Stimulated activated CD4-positive, alpha-beta T cell treated with anti-CD3 and anti-CD28 coated beads, Interleukin-12 subunit alpha, Interleukin-12 subunit beta, amount 100 ng/mL, for 24 hours (primary cell): ENCODE measurements at places on chromosomes 2 and 18.

GRCh38 chr18:69158944-69159343 is 241.7 kb upstream of the DOK6 start:
- no peak for DNase-seq

DNA sequence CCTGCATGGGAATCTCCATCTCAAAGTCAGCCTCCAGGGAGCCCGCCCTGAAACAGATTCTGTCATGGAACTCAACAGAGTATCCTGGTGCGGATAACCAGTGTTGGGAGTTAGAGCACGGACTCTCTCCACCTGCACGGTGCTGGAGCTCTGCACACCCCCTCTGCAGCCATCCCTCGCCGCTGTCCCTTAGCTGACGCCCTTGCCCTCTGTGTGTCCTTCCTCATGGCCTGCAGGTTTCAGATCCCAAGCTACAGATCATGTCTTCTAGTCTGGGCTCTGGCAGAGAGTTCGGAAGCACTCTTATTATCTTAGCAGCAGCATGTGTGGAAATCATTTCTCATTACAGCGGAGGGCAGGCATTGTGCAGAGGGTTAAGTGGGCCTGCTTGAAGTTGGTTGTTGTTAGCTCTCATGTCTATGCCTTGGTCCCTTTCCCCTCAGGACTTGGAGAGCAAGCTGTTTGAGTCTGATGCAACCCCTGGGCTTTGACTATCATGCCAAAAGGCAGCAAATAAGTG is 26.0 kb downstream of the TMEM127 start:
- DNase-seq: no peak

GRCh38 chr2:12617366-12617765 is 99.4 kb upstream of the TRIB2 start:
- DNase-seq: no peak

- no peak for DNase-seq
These were observed 7.3 kb downstream of the FARP2 start for GRCh38 chr2:241363426-241363825.

- DNase-seq: no peak
These were observed 32.1 kb upstream of the RHOB start for GRCh38 chr2:20414806-20415205.

DNA sequence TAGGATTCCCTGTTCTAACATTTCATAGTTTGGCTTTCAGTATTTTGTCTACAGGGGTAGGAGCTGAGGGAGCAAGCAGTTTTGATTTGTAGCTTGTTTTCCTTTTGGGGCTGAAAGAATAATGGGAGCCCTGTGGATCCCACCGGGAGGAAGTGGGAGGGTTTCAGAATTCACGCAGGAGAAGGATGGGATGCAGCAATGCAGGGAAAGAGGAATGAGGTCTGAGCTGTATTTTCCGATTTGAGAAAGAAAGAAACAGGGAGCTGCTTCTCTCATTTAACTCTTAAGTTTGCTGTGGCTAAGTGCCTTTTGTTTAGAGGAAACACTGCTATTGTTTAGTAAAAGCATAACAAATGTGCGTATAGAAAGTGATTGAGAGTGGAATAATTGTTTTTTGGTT is 141.0 kb downstream of the ADCYAP1 start:
- DNase-seq: no peak

GRCh38 chr18:6850396-6850795 is 120.9 kb downstream of the ARHGAP28 start:
- no peak for DNase-seq

- peak; percentile 57 for DNase-seq
These were observed 5.3 kb upstream of the GDF7 start for GRCh38 chr2:20661421-20662307.

GRCh38 chr2:45268631-45269030 is 259.4 kb upstream of the SIX2 start:
- DNase-seq: no peak

DNA sequence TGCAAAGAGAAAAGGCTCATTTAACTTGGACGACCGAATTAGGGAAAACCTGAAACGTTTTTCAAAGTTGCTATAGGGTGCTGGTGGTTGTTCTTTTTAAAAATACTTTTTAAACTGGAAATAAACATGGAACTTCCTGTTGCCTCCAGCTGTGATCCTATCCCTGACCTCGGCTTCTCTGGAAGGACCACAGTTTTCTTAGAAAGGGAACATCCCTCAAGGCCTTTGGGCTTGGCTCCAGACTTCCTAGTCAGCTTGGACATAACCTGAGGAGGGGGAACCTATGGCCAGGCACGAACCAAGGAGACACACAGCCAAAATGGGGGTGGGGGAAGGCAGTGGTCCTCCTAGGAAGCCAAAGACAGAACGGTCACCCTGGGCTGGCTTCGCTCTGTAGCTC is 57.7 kb downstream of the CENPO start:
- no peak for DNase-seq

DNA sequence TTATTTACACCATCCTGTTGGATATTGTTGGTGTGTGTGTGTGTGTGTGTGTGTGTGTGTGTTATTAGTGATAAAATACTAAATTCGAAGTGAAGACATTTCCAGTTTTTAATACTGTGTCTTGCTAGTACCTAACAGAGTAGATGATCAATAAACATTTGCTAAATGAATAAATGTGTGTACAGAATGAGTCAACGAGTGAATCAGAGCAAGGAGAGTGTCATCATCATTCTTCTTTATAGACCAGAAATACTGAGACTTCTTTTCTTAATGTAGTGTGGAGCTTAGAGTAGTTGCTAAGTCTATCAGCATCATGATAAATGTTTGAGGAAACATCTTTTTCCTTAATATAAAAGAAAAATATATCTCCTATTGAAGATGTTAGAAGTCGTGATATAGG is 169.7 kb upstream of the SATB2 start:
- no peak for DNase-seq

GRCh38 chr18:11104307-11104706 is 45.1 kb downstream of the PIEZO2 start:
- no peak for DNase-seq

DNA sequence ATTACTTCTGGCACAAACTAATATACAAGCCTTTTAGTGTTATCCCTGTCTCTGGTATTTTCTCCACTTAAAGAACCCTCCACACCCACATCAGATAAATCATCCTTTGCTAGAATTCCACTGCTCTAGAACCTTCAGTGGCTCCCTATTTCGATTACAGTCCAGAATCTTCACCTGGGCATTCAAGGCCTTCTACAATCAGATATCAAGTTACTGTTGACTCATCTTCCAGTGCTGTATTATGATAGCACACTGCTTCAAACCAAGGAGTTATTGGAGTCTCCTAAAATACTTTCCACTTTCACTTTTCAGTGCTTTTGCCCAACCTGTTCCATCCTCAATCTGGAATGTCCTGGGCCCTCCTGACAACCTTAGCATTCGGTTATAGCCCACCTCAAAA is 3.4 kb downstream of the CGREF1 start:
- DNase-seq: no peak

- no peak for DNase-seq
These were observed 195.8 kb downstream of the MTX2 start for GRCh38 chr2:176464886-176465564.

GRCh38 chr18:13615432-13615861 is 110.9 kb downstream of the FAM210A start:
- DNase-seq: no peak

GRCh38 chr18:44816050-44816449 is 135.4 kb downstream of the SETBP1 start:
- DNase-seq: no peak

DNA sequence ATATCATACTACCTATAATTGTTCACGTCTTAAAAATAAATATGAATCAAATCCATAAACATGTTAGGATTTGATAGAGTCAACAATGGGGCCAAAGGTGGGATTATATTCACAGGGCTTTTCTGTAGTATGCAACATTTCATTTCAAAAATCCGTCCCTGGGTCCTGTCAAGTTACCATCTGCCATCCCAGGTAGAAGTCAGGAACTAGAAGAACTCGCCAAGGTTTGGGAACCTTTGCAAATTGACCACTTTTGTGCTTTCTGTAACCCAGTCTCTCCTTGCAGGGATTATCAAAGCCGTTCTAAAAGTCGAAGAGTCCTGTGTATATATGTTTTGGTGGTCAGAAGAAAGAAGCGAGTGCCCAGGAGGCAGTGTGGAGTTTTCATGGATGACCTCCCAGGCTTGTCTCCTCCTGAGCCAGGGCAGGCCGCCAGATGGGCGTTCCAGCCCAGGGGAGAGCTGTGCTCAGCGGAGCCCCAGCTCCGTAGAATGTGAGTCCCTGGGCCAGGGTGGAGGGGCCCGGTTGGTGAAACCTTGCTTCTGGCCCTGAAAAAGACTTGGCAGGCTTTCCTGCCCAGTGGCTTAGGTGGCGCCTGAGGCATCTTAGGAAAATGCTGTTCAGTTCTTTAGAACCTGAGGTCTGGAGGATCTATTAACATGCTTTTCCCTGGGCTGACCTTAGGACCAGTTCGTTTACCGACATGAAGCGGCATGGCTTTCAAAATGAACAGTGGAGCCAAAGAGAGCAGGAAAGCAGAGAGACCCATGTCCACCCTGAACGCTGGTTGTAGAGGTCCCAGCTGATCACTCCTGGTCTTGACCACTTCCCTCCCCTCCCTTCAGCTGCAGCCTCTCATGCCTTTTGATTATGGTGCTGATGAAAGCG is 69.2 kb downstream of the LONRF2 start:
- DNase-seq: no peak

DNA sequence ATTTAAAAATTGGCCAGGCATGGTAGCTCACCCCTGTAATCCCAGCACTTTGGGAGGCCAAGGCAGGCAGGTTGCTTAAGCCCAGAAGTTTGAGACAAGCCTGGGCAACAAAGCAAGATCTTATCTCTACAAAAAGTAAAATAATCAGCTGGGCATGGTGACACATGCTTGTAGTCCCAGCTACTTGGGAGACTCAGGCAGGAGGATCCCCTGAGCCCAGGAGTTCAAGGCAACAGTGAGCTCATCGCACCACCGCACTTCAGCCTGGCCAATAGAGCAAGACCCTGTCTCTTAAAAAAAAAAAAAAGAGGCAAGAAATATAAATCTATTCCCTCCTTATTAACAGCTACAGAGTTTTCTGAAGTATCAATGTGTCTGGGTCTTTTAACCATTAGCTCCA is 51.9 kb downstream of the ESCO1 start:
- no peak for DNase-seq

- no peak for DNase-seq
These were observed 35.4 kb upstream of the STK17B start for GRCh38 chr2:196206804-196207203.

GRCh38 chr2:46552079-46552478 is 72.7 kb downstream of the TMEM247 start:
- DNase-seq: no peak

- DNase-seq: no peak
These were observed 11.5 kb downstream of the PPP1R7 start for GRCh38 chr2:241161646-241162281.

DNA sequence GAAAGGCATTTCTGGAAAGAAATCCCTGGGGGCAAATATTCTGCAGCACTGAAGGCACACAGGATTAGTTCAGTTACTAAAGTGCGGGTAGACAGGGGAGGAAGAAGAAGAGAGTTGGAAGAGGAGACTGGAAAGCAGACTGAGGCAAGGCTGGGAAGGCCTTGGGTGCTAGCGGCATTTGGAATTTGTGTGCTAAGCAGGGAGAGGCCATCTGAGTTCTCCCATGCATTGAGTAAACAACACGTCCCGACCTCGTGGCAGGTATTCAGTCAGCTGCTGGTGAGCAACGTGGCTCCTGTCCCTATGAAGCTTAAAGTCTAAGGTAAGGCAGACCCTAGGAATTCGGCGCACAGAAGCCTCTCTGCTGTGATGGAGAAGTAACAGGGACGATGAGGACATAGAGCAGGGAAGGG is 30.7 kb downstream of the ATP8B1 start:
- DNase-seq: no peak

DNA sequence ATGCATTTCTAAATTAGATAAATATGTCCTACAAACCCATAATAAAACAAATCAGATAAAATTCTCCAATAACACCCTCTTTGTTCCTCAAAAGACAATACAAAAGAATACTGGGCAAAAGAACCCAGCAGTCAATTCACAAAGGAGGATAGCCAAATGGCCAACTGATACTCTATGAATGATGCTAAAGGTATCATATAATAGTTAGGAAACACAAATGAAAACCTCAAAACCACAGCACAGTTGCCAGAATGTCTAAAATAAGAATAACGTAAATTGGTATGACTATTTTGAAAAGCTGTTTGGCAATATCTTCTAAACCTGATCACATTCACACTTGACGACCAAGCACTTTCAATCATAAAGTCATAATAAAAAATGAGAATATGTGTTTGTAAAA is 315.4 kb downstream of the CDH7 start:
- DNase-seq: no peak

DNA sequence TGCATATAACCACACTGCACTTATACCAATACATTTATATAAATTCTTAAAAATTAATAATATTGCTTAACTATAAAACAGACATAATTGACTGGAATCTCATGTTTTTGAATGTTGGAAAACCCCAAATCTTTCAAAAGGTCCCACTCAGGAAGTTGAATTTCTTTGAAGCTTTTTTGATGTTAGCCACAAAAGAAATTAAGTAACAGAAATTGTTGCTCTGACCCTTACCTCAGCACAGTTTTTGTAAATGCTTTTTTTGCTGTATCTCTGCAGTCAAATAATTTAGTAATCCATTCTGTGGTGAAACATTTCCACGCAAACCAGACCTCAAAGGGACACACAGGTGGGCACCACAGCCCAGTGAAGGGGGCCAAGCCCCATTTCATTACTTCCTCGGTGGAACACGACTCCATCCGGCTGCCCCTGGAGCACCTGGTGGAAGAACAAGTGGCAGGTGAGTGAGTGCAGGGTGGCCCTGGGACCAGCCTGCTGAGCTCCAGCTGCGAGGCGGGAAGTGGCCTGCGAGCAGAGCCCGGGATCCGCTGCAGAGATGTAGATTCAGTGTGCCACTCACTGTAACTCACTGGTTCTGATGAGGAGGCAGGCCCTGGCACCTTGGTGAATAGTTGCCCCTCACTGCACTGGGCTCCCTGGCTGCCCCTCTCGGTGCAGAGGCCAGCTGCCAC is 8.4 kb downstream of the SCLY start:
- no peak for DNase-seq

DNA sequence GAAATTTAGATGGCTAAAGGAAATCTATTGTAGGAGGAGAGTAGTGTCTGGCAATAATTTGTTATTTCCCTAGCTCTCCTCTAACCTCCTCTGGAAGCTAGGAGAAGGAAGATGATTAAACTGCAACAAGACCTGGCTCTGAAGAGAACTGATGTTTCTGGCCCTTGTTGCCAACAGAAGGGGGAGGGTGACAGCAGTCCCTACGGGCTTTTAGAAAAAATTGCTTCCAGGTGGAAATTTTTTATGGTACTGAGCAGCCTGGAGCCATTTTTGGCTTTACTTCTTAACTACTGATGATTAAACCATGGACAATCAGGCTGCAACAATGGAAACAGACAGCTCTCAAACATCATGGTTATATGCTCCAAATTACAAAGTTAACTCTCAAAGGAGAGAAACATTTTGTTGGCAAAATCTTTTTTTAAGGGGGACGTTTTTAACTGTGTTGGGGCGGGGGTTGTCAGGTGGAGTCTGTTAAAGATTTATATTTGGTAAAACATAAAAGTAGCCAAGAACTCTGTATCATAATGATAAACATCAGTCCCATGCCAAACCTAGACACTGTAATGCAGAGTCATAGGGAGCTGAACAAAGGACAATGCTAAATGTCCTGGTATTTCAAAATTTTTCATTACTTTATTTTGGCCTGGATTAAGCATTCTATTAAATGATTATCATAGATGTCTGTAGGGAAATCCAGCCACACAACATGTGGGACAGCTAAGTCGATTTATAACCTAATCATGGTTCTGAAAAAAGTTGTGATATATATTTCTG is 70.0 kb downstream of the EXOC6B start:
- DNase-seq: no peak

- no peak for DNase-seq
These were observed 41.3 kb upstream of the AGFG1 start for GRCh38 chr2:227430639-227431038.

- DNase-seq: no peak
These were observed 214.7 kb downstream of the SEPTIN10 start for GRCh38 chr2:109399066-109399465.
